Stimulated activated CD8-positive, alpha-beta memory T cell treated with anti-CD3 and anti-CD28 coated beads, Interleukin-15, amount 100 ng/mL, for 4 hours (primary cell): ENCODE measurements at places on chromosomes 1 and 21.
A peak's percentile ranks its signal among the peaks of the same experiment; 100 is the strongest.

DNA sequence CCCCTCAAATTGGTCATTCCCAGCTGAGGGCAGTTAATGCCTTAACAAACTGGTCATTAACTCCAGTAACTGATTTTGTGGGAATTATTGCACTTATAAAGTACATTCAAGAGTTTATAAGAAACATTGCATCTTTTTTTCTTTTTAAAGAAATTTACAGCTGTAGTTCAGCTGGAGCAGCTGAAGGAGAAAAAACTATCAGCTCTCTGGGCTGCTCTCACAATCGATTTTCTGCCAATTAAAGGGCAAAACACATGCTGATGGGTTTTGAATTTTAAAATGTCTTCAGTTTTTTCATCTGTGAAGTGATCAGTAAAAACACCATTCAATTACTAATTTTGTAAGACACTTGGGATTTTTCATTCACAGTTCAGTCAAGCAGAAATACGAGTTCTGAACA is 74.7 kb downstream of the KIFAP3 start:
- DNase-seq: no peak

DNA sequence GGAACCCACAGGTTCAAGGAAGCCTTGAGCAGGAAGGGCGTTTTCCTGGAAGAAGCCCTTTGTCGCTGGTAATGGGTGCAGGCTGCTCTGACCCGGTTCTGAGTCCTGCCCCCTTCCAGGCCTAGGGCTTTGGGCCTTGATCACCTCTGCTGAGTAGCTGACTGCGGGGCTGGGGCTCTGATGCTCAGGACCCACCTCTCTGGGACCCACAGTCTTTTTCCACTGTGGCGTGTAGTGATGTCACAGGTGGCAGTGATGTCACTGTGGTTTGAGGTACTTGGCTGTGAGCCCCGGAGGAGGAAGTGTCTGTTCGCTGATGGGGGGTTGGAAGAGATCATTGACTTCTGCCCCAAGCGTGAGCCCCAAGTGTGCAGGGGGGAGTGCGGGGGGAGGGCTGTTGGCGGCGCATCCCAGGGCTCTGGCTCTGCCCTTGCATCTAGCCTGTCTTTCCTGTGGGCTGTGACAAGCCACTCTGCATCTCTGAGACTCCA is 6.9 kb downstream of the TNFRSF1B start:
- DNase-seq: peak; percentile 96

DNA sequence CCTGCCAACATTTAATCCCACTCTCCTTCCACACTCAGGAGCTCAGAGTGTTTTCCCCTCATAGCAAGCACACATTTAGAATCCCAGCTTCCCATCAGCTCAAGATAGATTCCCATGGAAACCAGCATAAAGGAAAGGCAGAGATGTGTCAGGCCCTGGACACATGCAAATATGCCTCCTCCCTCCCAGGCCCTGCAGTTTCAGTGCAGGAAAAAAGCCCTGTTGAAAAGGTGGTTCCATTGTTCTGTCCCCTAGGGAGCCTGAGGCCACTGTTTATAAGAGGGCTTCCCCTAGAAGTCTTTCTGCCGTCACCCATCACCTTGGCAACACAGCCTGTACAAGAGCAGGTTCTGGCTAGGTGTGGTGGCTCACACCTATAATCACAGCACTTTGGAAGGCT is 3.6 kb downstream of the CACNA1S start:
- DNase-seq: no peak

DNA sequence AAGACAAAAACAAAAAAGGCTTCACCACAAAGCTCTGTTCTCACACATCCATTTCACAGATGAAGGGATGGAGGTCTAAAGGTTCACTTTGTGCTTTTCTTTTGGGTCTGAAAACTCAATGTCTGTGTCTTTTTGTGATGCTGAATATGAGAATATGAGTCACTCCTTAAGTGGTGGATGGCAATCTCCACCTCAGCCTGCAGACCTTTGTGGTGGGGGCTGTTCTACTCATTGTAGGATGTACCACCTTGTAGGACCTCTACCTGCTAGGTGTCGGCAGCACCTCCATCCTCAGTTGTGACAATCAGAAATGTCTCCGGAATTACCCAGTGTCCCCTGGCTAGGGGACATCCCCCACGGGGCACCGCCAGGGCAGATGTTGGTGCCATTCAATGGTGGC is 42.8 kb downstream of the UBASH3A start:
- DNase-seq: no peak

- no peak for DNase-seq
Observed at GRCh38 chr1:200886594-200886993, 8.1 kb upstream of the INAVA start.

DNA sequence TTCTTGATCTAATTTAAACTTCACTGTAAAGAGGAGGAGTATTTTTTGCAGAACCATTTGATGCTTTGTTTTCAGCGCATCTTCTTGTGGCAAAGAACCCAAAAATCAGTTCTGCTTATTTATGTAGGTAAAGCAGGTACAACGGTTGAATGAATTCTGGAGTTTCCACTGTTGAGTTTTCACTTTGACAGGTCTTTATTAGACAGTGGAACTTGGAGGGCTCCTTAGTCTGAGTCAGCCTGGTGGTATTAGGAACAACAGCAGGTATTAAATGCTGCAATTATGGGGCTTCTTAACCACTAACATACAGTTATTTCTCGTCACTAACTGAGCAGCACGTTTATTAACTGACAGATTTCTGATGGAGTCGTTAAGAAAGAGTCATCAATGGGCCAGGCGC is 1.2 kb downstream of the LRIG2 start:
- no peak for DNase-seq

DNA sequence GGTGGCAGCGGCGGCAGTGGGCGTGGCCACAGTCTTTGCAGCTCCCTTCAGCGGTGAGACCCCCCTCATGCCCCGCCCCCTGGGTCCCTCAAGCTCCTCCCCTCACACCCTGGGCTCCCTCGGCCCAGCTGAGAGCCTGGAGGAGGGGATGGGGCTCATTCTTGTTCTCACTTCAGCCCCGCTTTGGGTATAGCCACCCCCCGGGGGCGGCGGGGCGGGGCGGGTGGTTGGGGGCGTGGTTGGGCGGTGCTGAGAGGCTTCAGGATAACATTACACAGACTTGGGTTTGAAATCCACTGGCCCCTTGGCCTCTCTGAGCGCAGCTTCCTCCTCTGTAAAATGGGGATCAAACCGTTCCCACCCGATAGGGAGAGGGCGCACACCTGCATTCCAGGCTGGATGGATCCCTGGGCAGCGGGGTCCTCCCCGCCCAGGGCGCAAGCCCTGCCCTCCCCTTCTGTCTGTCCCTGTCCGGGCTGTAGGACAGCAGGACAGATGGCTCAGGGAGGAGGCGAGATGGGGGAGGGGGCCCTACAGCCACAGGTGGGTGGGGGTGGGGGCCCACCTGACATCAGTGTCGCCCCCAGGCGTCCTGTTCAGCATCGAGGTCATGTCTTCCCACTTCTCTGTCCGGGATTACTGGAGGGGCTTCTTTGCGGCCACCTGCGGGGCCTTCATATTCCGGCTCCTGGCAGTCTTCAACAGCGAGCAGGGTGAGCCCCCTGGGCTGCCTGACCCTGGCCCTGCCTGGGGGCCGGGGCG is 5.1 kb downstream of the CLCNKA start:
- DNase-seq: no peak

- no peak for DNase-seq
Observed at GRCh38 chr1:154765970-154766369, 104.1 kb downstream of the KCNN3 start.

GRCh38 chr1:178411756-178412399 is 84.9 kb downstream of the CLEC20A start:
- no peak for DNase-seq

- DNase-seq: no peak
Observed at GRCh38 chr1:193140254-193140653, 18.4 kb downstream of the CDC73 start.

- no peak for DNase-seq
Observed at GRCh38 chr1:100184536-100184935, 6.5 kb upstream of the LRRC39 start.

DNA sequence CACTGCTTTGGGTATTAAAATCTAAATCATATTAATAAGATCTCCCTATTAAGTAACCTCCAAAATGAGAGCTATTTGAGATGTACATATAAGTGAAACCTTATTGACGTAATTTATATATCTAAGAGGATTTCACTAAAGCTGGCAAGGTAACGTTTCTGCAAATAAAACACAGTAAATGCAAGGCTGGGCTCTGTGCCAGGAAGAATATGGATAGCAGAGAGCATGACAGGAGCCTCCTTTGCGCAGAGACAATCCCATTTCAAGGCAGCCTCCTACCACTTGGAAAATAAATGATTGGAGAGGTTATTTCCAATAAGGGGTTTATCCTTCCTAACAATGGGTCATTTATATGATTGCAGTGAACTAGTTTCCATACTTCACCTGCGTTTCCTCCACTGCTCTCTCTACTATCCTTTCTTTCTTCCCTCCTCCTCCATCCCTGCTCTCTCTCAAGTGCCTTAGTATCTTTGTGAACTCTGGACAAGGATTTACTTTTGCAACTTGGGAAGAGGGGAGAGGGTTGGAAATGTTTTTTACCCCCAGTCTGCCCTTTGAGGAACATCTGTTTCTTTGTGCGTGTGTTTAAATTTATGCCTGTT is 3.0 kb upstream of the NFIA start:
- DNase-seq: no peak

GRCh38 chr1:36710951-36711350 is 228.2 kb upstream of the CSF3R start:
- no peak for DNase-seq
